A549 treated with Hydrocortisone at 1 μM for 4 hours (cell line): ENCODE measurements at places on chromosomes 5 and 9. TPM values are rescaled to one million over a fixed set of nuclear protein-coding genes. Genes with fewer than 3 reads are reported as not detected.

The INIP gene
- 15.0 to 20.0 TPM (median 16.7 TPM) in 5 replicates for total RNA-seq

The SVEP1 gene
- total RNA-seq, result 1.6 to 2.0 TPM (median 1.7 TPM) in 5 replicates

The C7 gene
- not detected in 5 replicates for total RNA-seq

The BARX1 gene
- total RNA-seq, result 7.9 to 12.8 TPM (median 11.4 TPM) in 5 replicates

The CARD6 gene
- total RNA-seq, result 2.4 to 3.5 TPM (median 2.7 TPM) in 5 replicates

The IL4 gene
- not detected in 5 replicates for total RNA-seq

The TRMO gene
- 11.3 to 13.0 TPM (median 12.5 TPM) in 5 replicates for total RNA-seq

The INSYN2B gene
- total RNA-seq, result 0.12 to 0.25 TPM (median 0.16 TPM) in 5 replicates

The RASGEF1C gene
- total RNA-seq, result 0.08 to 0.20 TPM (median 0.11 TPM) in 5 replicates

The KLF9 gene
- total RNA-seq, result 2.9 to 4.8 TPM (median 4.0 TPM) in 5 replicates

The ADRB2 gene
- total RNA-seq, result 0.97 to 1.6 TPM (median 1.0 TPM) in 5 replicates

The ALDH7A1 gene
- 70.1 to 76.7 TPM (median 72.0 TPM) in 5 replicates for total RNA-seq

The TICAM2 gene
- 0.80 to 1.6 TPM (median 1.1 TPM) in 5 replicates for total RNA-seq

The SLC4A9 gene
- 0.02 TPM in 1 of 5 replicates, not detected in the others for total RNA-seq

The OR1Q1 gene
- not detected in 5 replicates for total RNA-seq
